ENCODE measurements at places on chromosomes 2 and 18. TPM values are rescaled to one million over a fixed set of nuclear protein-coding genes. Genes with fewer than 3 reads are reported as not detected.

DNA sequence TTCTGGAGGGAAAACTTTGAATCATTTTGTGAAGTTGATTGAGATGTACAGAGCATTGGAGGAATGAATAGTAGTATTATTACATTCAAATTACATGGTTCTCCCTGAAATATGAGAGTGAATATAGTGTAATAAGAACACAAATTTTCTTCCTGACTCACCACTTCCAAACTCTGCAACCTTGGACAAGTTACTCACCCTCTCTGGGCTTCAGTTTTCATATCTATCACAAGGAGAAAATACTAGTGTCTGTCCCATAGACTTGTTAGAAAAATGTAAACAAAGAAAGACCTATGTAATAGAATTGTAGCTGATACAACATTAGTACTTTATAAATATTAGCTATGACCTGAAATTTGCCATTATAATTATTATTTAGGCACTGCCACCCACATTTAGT lies 150.8 kb downstream of the LRRTM1 start:
- DNase-seq = no peak

- no peak for DNase-seq
Observed at GRCh38 chr18:25234740-25235345, 117.1 kb downstream of the ZNF521 start.

DNA sequence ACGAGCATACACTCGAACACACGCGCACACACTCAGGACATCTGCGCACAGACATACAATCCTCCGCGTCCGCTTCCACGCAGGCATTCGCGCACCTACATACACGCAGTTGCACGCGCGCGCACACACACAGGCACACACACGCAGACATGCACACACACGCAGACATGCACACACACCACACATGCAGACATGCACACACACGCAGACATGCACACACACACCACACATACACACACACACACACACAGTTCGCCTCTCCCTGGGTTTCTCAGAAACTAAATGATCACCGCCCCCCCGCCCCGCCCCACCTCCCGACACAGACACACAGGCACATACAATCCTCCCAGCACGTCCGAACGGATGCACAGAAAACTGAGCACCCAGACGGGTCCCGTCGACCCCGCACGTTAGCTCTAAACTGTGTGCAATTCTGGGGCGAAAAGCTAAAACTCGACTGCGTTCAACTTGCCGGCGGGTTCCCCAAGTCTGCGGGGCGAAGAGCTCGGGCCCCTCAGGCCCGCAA lies 1.0 kb downstream of the EPHA4 start:
- DNase-seq = no peak

DNA sequence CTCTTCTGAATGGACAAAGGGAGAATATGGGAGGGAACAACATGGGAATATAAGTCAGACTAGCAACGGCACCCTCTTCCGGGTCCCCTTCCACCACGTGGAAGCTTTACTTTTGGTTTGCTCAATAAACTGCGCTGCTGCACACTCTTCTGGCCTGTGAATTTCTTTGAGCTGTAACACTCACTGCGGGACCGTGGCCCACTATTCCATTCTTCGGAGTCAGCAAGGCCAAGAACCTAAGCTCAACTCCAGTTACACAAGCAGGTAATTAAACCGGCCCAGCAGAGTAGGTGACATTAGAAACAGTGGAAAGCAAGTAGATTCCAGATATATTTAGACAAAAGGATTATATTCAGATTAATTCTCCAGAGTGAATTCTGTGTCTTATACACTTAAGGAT lies 697.4 kb upstream of the NXPH2 start:
- no peak for DNase-seq

DNA sequence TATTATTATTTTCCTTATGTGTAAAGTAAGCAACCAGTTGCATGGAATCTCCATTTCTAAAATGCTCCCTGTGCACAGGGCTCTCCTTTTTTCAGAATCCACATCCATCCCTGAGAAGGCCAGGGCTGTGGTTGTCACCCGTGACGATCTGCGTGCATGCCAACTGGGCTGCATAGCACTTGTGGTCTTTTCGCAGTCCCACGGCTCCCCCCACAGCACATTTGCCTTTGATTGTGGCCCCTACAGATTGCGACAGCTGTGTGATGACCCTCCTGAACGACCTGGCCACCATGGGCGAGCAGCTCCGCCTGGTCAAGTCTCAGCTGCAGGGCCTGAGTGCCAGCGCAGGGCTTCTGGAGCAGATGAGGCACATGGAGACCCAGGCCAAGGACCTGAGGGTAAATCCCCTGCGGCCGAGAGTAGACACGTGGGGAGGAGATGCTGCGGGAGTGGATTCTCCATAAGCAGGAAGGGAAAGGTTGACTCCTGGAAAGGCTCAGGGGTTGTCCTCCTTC lies 119.8 kb upstream of the TTC39C start:
- DNase-seq = no peak

DNA sequence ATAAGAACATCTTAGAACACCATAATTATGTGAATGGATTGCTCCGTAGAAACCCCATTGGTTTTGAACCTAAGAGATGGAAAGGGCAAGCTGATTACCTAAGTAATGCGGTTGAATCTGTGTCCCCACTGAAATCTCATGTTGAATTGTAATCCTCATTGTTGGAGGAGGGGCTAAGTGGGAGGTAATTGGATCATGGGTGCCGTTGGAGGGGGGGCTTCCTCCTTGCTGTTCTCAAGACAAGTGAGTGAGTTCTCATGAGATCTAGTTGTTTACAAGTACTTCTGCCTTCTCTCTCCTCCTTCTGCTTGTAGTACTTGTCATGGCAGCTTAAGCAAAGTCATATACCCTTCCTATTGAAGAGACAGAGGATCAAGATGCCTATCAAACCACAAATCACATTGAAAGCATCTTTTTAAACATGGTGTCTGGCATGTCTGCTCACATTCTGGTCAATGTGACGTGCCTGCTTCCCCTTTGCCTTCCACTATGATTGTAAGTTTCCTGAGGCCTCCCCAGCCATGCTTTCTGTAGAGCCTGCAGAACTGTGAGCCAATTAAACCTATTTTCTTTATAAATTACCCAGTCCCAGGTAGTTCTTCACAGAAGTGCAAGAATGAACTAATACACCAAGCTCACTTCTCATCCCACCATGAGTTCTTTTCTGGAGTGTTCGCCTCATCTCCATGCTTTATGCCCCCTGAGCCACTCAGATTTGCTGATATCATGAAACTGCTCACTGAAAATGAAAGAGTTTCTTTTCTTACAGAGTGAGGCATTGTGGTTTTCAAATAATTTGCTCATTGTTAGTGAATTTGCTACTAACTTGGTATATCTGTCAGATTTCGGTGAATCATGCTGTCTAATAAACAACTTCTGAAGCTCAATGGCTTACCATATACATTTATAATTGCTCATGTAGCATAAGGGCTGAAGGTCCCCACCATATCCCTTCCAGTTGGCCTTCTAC lies 23.6 kb downstream of the KCNE4 start:
- no peak for DNase-seq

Gene HRH4
- 0.26 TPM for total RNA-seq

DNA sequence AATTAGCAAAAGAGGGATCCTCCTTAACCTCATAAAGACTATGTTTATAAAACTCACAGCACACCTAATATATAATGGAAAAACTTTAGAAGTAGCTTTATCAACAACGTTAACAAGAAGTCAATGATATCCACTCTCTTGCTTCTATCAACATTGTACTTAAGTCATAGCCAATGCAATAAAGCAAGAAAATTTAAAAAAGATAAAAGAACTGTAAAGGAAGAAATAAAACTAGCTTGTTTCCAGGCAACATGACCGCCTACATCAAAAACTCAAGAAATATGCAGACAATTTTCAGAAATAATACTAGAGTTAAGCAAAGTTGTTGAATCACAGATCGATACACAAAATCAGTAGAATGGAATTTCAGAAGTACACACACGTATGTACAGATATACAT lies 375.5 kb upstream of the SPRED2 start:
- DNase-seq = no peak

DNA sequence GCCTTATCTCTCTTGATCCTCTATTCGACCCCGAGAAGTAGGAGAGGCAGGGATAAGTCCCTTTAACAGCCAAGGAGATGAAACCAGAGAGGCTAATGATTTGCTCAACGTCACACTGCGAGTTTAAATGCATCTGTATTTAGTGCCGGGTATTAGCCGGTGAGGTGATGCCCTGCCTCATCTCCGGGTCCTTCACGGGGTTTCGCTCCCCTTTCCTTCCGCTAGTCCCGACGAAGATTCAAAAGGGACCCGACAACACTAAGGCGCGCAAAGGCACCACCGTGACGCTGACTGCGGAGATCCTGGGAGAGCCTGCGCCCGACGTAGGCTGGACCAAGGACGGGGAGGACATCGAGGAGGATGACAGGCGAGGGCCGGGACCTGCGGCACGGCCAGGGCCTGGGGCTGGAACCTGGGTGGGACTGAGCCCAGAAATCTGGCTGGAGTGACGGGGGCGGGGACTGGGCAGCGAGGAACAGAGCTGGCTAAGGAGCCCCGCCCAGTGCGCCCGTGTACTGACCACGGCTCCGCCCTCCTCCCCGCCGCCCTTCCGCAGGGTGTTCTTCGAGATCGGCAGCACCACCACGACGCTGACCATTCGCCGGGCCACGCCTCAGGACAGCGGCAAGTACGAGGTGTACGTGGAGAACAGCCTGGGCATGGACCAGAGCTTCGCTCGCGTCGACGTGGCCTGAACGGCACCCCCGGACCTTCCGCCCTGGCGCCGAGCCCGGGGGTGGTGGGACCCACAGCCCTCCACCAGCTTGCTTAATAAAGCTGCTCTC lies 1.0 kb upstream of the GMPPA start:
- no peak for DNase-seq

GRCh38 chr2:189505492-189505891 lies 64.2 kb downstream of the WDR75 start:
- no peak for DNase-seq

Gene UGT1A10
- not detected for total RNA-seq

DNA sequence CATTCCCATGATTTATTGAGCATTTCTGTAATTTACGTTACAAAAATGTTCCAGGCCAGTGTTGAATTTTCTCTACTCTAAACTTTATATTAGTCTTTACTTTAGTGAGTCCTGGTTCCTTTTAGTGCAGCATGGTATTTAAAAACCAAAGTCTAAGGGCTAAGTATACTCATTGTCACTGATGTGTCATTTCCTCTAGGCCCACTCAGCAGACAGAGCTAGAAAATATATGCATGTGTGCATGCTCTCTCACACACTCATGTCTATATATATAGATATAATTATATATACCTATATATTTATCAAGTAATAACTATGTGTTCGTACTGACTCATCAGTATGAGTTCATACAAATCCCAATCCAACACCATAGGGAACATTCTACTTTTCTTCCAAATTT lies 132.5 kb upstream of the SLC8A1 start:
- no peak for DNase-seq

DNA sequence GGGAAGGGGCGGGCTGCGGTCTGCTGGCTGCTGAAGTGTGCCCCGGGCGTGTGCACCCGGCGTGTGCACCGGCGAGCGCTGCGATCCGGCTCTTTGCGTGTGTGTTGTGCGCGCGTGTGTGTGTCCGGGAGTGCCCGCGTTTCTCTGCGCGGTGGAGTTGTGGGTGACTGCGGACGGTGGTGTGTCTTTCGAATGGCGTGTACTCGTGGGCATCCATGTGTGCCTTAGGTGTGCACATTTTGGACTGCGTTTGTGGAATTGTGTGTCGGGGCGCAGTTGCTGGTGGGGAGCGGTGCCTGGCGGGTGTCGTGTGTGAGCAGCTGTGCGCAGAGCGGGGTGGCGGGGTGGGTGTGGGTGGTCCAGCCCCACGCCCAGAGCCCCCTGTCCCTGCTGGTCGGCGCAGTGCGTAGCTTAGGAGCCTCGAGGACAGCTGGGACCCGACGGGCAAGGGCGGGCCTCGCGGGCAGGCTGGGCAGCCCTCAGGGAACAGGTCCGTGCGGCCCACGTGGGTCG lies 533 bp downstream of the HPCAL1 start:
- DNase-seq = no peak

GRCh38 chr2:215697003-215697402 lies 261.1 kb upstream of the FN1 start:
- no peak for DNase-seq

Gene SNORC
- 0.48 TPM for total RNA-seq

Gene UPP2
- 0.16 TPM for total RNA-seq

DNA sequence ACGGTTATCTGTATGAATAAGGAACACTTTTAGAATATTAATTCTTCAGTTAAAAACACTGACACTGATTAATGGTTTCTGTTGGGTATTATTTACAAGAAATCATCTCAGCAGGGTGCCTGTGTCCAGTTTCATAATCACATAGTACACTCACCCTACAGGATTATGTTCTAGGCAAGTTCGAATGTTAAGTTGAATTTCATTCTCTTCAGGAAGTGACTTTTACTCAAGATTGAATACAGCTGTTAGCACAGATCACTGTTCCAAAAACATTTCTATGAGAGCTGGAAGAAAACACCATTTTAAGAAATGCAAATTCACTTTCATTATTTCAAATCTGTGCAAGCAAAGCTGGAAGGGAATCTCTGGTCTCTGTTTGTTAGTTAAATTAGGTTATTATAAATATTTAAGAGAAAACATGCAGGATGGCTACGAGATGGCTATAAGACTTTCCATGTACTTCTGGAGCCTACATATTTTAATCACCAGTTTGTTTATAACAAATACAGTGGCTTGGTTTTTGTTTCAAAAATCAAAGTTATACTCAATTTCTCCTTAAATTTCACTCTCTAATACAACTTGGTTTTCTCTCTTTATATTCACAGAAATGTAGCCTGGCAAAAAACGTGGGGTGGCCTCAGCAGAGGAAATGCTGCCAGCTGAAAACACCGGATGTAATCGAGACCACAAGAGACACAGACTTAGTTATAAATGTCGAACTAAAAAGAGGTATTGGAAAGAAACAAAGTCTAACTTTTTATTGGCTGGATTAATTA lies 65.8 kb downstream of the RBMS1 start:
- DNase-seq = no peak

DNA sequence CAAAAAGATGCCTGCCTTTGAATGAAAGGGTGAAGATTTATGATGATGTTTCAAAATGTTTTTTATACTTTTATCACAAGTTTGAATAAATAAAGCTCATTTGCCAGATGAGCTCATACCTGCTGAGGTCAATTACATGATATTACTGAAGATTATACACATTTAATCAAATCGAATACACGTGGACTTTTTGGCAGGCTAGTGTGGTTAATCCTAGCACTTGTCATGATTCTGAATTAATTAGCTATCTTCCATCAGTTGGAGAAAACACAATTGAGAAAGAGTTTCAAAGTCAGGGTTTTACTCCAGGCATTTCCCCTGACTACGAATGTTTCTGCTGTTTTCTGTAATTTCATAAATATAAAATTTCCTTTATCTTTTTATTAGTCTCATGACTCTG lies 54.4 kb downstream of the LRPPRC start:
- no peak for DNase-seq

- no peak for DNase-seq
Observed at GRCh38 chr18:49471532-49471931, 11.1 kb upstream of the DYM start.

- DNase-seq = no peak
Observed at GRCh38 chr2:121069434-121069969, 215.5 kb downstream of the TFCP2L1 start.

Measured in urinary bladder (tissue), 4 donors.